ENCODE measurements at places on chromosomes 5 and 9.

GRCh38 chr5:149840226-149840825, 104.3 kb downstream of the PDE6A start:
- no peak for DNase-seq

GRCh38 chr5:133232011-133232410, 180.2 kb downstream of the HSPA4 start:
- DNase-seq, result no peak

DNA sequence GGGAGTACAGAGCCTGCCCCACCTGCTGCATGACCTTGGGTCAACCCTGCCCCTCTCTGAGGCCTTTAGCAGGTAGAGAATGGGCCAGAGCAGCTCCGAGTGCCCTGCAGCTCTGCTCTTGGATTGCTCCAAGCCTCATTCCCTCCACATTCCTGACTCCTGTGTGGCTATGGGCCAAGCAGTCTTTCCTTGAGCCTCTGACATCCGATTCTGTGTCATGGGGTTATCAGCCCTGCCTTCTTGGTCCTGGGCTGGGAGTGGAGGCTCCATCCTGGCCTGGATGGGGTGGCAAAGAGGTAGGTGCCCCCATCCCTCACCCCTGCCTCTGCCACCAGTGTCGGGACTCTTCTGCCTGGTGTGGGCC, 13.7 kb downstream of the FPGS start:
- DNase-seq, result no peak

GRCh38 chr9:132498531-132499210, 83.7 kb upstream of the BARHL1 start:
- DNase-seq, result no peak

DNA sequence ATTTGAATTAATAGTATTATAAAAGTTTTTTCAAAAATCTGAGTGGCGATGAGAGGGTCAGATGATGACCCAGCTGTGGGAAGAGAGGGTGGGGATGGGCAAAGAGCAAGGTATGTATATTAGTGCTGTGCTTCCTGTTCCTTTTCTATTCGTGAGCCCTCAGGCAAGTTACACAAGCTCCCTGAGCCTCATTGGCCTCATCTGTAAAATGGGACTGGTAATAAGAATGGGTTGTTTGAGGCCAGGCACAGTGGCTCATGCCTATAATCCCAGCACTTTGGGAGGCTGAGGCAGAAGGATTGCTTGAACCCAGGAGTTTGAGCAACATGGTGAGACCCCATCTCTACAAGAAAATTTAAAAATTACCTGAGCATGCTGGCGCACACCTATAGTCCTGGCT, 24.0 kb upstream of the MLANA start:
- DNase-seq, result no peak

DNA sequence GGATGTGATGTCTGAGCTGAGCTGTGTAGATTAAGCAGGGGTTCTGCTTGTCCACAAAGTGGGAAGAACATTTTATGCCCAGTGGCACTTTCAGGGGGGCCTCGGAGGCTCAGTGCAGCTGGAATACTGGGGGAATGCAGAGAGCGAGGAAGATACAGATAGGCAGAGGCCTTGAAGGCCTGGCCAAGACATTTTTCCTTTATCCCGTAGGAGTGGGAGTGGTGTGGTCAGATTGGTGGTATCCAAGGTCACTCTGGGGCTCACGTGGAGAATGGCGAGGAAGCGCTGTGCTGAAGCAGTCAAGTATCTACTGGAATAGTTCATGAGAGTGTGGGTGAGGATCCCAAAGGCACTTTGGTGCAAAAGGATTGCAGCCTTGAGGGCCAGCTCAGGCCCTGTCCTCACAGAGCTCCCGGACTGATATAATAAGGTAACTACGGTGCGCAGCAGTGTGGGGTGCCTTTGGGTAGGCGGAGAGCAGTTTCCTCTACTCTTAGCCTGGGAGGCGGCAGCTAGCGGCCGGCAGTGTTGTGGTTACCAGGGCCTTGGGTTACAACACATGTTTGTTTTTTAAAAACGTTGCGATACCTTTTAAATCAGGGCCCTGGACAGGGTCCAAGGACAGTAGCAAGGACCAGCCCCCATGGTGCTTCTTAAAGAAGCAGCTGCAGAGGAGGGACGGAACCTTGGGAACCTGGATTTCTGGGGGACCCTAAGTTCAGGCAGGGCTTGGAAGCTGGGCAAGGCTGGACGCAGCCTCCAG, 10.8 kb upstream of the CCDC69 start:
- no peak for DNase-seq
